ENCODE measurements at places on chromosomes 11 and 22.

- DNase-seq: no peak
Measured at GRCh38 chr11:7514099-7514591, 346 bp downstream of the PPFIBP2 start.

GRCh38 chr11:26480041-26480440 is 92.0 kb downstream of the MUC15 start:
- DNase-seq: no peak

DNA sequence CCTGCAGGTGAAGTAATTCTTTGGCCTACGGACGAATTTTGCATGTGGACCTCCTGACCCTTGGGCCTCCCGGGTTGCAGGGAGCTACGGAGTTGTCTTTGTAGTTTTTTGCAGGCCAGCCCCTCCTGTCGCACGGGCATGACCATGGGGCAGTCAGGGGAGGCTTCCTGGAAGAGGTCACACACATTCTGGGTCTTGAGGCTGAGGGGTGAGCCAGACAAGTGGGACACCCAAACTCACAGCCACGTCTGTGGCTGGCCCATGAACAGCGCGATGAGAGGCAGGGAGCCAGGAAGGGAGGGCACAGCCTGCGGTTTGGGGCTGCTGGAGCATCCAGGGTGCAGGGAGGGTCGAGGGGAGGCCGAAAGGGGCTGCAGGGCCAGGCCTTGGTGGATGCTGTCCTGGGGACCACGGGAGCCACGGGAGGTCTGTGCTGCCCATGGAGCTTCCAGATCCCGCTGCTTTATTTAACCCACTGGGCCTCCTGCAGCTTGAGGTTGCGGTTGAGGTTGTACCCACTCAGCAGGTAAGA is 78.9 kb downstream of the FBLN1 start:
- no peak for DNase-seq

GRCh38 chr22:29569011-29569678 is 11.8 kb downstream of the NIPSNAP1 start:
- DNase-seq: no peak

DNA sequence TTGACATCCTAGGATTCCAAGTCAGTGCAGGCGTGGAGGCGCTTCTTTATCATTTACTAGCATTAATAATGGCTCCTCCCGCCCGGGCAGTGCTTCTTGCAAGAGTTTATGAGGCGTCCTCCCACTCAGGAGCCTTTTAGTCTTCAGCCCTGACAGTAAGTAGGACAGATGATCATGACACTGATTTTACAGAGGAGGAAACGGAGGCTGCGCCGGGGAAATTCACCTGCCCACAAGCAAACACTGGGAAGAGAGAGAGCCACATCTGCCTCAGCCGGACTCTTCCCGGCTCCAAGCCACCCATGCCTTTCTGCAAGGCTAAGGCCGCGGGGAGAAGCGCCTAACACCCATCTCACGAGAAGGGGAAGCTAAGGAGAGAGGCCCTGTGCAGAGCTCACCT is 35.9 kb downstream of the KIAA0930 start:
- no peak for DNase-seq

Data from A172 (cell line).